NCI-H446 (cell line): ENCODE measurements at places on chromosomes 4 and X.

- DNase-seq = no peak
Measured at GRCh38 chr4:107791902-107792301, 32.8 kb upstream of the SGMS2 start.

DNA sequence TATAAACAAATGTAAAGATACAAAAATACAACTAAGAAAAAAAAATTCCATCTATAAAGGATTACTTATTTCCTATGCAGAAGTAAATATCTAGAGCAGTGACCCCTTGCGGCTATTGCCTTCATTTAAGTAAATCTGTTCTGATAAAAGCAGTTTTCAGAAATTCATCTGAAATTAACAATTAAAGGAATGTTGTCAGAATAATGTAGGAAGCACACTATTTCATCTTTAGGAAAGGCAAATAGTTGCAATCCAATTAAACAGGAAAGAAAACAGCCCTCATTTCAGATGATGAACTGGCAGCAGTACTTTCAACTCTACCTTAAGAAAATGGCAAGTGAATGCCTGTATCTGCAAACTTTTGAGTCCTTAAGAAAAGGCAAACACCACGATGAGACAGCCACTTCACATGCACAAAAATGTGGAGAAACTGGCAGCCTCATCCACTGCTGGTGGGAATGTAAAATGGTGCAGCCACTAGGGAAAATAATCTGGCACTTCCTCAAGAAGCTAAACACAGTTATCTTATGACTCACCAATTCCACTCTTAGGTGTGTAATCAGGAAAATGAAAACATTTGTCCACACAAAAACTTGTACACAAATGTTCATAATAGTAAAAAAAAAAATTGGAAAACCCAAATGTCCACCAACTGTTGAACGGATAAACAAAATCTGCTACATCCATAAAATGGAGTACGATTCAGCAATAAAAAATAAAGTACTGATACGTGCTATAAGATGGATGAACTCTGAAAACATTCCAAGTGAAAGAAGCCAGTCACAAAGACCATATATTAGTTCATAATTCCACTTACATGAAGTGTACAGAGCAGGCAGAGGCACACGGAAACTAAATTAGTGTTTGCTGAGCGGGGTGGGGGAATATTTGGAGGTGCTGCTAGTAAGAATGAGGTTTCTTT, 2.0 kb upstream of the THAP9 start:
- no peak for DNase-seq

DNA sequence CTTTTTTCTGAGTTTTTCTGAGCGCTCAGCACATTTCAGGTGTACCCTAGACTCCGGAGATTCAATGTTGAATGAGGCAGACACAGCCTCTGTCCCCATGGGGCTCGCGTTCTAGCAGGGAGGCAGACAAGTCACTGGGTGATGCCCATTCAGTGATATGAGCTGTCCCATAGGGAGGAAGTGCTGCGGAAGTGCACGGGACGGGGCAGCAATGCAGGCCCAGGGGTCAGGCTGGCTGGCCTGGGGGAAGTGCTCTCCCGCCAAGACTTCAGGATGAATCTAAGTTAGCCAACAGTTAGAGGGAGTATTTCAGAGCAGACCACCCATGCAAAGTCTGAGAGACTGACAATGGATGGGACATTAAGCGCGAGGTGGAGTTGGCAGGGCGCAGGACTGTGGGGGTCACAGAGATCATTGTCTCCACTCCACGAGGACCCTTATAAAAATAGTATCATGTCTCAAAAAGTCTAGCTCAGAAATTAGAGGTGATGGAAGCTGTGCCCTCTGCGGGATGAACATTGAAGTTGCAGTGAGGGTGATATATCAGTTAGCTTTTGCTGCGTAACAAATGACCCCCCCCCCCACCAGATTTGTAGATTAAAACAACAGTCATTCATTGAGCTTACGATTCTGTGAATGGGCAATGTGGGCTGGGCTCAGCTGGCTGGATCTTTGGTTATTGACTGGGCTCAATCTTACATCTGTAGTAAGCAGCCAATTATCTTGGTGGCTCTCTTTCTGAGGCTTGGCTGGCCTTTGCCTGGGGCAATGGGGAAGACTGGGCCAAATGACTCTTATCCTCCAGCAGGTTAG, 16.4 kb downstream of the PSAPL1 start:
- no peak for DNase-seq

DNA sequence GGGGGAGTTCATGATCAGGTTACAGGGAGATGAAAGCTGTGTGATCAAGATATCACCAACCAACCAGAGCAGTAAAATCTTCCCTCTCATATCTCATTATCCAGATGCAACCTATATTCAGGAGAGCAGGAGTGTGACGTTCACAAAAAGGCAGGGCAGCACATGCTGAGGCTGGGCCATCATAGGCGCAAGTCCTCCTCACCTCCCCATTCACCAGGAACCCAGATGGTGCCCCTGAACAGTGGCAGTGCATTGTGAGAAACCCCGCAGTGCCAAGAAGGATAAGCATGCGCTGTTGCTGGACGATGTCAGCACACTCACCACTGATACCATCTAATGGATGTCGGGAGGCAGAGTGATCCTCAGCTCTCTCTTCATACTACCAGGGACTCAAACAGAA, 170.9 kb downstream of the COL25A1 start:
- no peak for DNase-seq

DNA sequence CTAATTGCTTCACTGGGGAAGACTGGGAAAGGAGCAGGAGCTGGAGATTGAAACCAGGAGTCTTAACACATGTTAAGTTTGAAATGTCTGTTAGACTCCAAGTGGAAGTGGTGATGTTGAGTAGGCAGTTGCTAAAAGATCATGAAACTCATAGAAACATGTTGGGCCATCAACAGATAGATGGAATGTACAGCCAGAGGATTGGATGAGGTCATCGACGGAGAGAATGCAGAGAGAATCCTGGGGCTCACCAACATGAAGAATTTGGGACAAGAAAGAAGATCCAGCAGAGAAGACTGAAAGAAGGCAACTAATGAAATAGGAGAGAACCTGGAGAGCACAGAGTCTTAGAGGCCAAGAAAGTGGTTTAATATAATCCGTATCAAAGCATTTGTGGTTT, 19.4 kb upstream of the TSPAN5 start:
- DNase-seq = no peak

- no peak for DNase-seq
Measured at GRCh38 chr4:130035391-130035790, 939.4 kb downstream of the C4orf33 start.

DNA sequence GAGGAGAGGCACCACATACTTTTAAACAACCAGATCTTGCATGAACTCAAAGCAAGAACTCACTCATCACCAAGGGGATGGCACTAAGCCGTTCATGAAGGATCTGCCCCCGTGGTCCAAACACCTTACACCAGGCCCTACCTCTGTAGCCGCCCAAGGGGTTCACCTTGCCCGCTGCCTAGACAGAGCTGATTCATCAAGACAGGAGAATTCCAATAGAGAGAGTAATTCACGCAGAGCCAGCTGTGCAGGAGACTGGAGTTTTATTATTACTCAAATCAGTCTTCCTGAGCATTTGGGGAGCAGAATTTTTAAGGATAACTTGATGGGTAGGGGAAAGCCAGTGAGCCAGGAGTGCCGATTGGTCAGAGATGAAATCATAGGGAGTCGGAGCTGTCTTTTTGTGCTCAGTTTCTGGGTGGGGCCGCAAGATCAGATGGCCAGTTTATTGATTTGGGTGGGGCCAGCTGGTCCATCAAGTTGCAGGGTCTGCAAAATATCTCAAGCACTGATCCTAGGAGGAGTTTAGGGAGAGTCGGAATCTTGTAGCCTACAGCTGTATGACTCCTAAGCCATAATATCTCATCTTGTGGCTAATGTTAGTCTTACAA, 364.7 kb downstream of the PCDH7 start:
- no peak for DNase-seq

GRCh38 chr4:152454398-152455011, 81.4 kb downstream of the FBXW7 start:
- DNase-seq = no peak

- DNase-seq = no peak
Measured at GRCh38 chr4:37673538-37674192, 12.5 kb downstream of the RELL1 start.

DNA sequence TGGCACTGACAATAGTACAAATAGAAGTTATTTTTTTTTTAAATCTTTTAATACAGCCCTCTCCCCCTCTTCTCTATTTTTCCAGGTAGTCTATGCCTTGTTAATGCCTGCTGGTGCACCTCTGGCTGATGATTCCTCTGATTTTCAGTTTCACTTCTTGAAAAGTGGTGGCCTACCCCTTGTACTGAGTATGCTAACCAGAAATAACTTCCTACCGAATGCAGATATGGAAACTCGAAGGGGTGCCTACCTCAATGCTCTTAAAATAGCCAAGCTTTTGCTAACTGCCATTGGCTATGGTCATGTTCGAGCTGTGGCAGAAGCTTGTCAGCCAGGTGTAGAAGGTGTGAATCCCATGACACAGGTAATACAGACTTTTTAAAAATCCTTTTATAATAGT, 99.1 kb downstream of the USP9X start:
- no peak for DNase-seq

- no peak for DNase-seq
Measured at GRCh38 chr4:664713-665231, 9.3 kb downstream of the ATP5ME start.

DNA sequence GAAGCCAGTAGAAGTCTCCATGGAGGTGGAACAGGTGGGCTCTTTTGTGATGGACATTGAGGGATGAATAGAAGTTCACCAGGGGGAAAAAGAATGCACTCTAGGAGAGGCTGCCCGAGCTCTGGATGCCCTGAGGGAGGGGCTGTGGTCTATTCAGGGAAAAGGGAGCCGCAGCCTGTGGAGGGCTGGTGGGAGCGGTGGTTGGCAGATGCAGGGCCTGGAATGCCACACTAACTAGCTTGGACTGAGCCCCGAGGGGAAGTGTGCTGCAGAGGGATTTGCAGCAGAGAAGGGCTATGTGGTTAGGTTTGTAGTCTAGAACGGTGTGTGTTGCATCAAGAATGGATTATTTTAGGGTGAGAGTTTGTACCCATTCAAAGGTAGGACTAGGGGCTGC, 29.5 kb upstream of the PSAPL1 start:
- no peak for DNase-seq

DNA sequence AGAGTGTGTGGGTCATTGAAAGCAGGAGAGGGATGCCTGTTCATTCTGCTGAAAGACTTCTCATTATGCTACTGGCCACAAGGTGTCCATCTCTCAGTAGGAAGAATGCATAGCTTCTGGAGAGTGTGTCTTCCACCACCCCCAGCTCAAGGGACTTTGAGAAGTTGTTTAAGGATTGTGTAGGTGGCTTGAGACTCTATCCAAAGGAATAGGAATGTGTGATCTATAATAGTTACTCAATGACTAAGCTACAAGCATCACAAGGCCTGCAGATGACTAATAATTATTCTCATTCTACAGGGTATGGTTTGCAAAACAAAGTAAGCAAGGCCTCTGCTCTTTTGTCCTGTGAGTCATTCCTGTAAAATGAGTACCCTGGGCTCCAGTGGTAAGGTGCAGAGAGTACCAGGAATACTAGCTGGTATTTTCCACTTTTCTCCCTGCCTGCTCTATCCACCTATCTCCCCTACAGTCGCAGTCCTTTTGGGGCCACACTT, 279.8 kb upstream of the BOD1L1 start:
- DNase-seq = no peak

- no peak for DNase-seq
Measured at GRCh38 chrX:13854003-13854402, 37.1 kb upstream of the GPM6B start.

DNA sequence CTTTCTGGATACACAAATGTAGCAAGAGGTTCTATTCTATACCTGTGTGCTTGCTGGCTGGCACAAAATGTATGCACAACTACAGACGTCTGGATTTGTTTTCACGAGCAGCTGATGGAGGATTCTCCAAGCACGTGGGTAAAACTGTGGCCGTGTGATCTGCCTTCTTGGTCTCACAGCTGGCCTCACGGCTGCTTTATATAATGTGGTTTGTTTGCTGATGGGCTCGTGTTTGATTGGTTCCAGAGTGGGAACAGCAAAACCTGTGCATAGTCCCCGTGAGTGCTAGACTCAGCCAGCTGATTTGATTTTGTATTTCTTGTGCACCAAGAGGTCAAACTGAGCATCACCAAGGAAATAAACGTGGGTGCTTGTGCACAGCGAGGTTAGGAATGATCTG, 262.6 kb upstream of the RPS6KA3 start:
- no peak for DNase-seq

DNA sequence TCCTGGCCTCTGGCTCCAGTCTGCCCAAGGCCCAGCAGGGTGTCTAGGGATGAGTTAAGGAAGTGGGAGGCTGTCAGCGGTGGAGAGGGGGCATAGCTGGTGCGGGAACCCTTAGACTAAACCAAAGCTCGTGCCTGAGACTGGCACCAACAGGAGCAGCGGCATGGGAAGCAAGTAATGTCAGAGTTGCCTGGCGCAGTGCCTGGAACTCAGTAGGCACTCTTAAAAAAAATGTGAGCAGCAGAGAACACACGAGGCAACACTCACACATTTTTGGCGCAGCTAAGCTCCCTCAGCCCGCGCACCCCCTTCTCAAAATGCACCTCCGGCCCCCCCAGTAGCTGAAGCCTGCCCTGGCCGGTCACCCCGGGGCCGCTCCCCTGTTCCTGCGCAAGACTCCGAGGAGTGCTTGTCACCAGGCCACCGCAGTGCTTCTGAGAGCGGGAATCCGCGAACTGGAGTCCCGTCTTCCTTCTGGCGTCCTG, 583 bp downstream of the GABRE start:
- DNase-seq = no peak

DNA sequence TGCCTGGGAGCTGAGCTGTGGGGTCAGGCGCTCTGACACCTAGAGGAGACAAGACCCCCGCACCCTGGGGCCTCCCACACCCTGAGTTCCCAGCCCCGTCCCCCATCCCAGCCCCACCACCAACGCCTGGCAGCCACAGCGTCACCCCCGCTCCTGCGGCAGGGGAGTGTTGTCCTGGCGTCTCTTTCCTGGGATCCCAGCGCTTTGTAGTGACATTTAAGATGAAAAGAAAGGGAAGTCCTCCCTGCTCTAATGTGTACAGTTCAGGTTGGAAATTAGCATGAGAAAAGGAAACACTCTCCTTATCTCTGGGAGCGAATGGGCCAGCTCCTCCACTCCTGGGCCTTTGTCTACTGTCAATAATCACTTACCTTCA, 112.1 kb downstream of the FAM53A start:
- no peak for DNase-seq

GRCh38 chrX:110692866-110693265, 102.8 kb downstream of the CHRDL1 start:
- DNase-seq = no peak

DNA sequence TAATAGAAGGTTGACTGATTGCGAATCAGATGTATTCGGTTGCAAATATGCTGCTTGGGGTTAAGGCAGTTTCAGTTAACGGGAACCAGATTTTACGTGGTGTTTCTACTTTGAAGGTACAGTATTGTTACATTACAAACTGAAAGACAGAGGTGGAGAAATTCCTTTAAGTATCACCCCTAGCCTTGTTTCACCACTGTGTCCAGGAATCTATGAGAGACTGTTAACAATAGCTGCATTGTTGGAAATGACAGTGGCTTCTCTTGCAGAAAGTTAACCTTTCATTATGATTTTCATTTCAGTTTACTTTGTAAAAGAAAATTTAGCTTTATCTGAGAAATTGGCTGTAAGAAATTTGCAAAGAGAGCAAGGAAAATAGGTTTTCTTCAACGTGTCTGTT, 2.6 kb downstream of the CDKL5 start:
- no peak for DNase-seq
